ENCODE measurements at places on chromosomes 4 and X.

DNA sequence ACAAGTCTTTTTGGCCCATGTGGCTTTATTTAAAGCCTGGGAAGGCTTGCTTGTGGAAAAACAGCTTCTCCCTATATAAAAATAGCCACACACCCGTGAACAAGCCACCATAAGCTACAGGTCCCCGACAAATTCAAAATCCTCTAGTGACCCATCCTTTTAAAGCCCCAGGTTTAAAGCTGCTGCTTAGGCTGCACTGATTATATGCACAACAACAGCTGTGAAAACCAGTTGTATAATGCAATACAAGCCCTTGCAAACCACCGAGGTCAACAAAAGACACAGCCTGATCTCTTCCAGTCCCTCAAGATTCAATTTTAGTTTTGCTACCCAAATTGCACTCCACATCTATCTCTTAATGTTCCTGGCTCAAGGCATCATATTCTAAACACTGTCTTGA, 186.0 kb upstream of the WDFY3 start:
- DNase-seq, result no peak

- DNase-seq, result no peak
These were observed 13.2 kb upstream of the SH3TC1 start for GRCh38 chr4:8185930-8186329.

DNA sequence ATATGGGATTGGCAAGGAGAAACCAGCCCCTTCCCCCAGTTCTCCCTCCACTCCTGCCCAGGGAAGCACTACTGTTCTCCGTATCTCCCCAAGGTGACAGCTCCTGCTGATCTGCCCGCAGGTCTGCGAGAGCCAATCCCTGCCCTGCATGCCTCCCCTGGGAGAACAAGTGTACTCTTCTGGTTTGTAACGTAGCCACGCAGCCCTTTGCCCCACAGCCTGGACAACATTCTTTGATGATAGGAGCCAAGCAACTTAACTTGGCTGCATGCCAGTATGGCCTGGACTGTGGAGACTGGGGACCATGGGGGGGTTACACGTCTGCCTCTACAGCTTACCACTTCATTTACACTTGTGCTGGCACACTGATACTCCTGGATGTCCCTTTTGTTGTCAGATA, 2.0 kb downstream of the STBD1 start:
- DNase-seq, result no peak

GRCh38 chrX:111355523-111356115, 56.4 kb downstream of the DCX start:
- DNase-seq, result no peak

DNA sequence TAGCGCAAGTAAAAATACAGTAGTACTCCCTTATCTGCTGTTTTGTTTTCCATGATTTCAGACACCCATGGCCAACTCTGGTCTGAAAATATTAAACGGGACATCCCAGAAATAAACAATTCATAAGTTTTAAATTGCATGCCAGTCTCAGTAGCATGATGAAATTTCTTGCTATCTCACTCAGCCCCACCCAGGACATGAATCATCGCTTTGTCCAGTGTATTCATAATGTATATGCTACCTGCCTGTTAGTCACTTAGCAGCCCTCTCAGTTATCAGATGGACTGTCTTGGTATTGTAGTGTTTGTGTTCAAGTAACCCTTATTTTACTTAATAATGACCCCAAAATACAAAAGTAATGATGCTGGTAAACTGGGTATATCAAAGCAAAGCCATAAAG, 158.2 kb upstream of the DDIT4L start:
- peak; percentile 2 for DNase-seq

- peak; percentile 3 for DNase-seq
These were observed 204.9 kb downstream of the SMARCA1 start for GRCh38 chrX:129318375-129318774.

DNA sequence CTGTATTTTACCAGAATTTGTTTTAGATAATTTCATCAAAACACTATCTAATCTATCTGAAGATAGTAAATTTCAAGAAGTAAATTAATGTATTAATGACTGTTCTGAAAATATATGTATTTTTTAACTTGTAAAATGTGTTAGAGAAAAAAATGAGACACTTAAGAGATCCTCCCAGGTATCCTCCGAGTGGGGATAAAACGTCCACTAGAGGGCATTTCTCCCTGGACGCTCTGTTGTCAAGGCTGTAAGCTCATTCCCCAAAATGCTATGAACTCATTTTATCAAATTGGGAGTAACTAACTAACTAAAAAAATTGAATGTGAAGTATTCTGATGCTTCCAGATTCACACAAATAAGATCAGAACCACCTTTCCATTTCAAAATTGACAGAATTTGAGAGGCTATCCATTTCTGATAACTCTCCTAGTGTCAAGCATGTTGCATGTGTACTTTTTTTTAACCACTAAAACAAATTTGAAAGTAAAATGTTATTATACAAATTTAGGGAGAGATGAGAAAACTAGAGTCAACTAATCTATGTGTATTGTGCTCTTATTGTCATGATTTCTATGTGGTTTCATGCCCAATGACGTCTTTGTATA, 337.3 kb upstream of the HS3ST1 start:
- DNase-seq, result peak; percentile 23

- no peak for DNase-seq
These were observed 34.6 kb downstream of the BCLAF3 start for GRCh38 chrX:19956306-19956705.
